CD4-positive, alpha-beta T cell treated with Interleukin-6 at 100 ng/mL for 8 hours (primary cell): ENCODE measurements at places on chromosomes 3 and 15.

GRCh38 chr15:49178497-49178896 is 8.4 kb downstream of the GALK2 start:
- no peak for DNase-seq

DNA sequence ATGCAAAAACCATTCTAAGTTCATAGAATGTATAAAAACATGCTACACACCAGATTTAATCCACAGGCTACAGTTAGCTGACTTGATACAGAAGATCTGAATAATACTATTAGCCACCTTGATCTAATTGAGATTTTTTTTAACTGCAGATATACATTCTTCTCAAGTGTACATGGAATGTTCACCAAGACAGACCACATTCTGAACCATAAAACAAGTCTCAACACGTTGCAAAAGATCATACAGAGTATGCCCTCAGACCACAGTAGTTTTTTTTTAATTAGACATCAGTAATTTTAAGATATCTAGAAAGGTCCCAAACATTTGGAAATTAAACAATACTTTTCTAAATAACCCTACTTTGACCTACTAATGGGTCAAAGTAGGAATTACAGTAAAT is 83.3 kb downstream of the FGF7 start:
- no peak for DNase-seq

DNA sequence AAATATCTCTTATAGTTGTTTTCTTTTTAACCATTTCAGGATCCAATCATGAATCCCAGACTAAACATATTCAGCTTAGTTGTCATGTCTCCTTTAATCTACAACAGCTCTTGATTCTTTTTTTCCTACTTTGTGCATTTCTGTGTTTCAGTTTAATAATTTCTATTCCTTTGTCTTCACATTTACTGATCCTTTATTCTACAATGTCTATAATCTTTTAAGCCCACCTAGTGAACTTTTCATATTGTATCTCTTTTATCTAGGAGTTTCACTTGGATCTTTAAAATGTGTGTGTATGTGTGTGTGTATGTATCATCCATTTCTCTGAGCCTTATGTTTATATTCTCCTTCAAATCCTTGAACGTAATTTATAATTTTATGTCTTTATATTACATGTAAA is 70.1 kb downstream of the RNF13 start:
- DNase-seq: no peak

DNA sequence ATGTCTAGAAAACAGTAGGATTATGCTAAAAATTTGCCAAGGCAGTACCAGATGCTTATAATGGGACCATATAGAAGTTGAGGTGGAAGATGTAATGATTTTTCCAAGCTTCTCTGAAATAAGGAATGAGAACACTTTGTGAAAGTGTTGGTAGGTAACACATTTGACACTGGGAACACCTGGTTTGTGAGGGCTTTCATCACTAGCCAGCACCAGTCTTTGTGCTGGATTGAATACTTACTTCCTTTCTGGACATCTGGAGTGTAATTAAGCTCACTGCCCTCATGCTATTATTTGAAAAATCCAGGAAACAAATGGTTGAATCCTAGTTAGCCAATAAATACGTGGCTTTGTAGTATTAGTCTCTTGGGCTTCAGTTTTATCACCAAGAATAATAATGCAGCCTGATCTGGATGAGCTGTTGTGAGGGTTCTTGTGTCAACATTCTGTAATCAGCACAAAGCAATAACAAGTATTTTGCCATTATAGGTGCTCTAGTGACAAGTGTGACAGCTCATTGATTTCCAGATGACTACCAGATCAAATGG is 12.9 kb downstream of the CCDC80 start:
- DNase-seq: no peak

GRCh38 chr3:33982269-33982798 is 183.9 kb downstream of the PDCD6IP start:
- no peak for DNase-seq

DNA sequence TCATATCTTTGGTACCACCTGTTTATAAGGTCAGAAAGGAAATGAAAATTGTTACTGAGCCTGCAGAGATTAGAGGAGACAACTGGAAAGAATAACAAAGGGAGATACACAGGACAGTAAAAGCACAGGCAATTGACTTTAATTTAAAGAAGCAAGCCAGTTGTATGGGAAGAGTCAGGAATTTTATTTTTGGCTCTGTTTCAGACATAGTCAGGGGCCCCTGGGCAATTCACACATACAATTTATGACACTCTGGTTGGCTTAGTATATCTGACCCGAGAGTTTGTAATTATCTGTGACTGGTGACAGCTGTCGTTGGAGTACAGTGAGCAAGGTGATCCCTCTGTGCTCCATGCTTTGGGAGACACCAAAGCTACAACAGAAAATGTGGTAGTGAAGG is 591.9 kb upstream of the NECTIN3 start:
- no peak for DNase-seq

GRCh38 chr3:46712191-46713049 is 5.2 kb downstream of the PRSS50 start:
- no peak for DNase-seq

DNA sequence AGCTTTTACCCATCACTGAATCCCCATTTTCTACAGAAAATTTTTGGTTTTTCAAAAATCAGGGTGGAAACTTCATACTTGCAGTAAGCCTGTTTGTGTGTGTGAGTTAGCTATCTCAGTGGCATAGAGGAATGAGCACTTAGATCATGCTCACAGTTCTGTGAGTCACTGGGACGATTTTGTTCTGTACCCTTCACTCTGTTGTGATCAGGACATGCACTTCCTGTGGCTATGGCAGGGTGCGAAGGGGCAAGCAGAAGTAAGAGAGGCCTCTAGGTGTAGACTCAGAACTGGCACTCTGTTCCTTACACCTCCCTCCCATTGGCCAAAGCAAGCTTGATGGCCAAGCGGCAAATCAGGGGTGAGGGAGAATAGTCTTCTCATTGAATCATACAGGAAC is 11.6 kb downstream of the NIPA2 start:
- no peak for DNase-seq

GRCh38 chr3:25023876-25024275 is 404.2 kb upstream of the RARB start:
- no peak for DNase-seq

DNA sequence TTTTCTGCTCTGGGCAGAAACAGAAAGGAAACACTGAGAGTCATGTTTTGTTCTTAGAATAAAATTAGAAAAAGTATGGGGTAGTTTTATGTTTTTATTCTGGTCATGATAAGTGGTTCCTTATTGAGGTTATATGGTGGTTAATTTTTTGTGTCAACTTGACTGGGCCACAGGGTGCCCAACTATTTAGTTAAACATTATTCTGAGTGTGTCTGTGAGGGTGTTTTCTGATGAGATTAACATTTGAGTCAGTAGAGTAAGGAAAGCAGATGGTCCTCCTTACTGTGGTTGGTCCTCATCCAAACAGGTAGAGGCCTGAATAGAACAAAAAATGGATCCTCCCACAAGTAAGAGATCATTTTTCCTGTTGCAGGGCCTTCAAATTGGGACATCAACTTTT is 98.9 kb downstream of the C3orf38 start:
- no peak for DNase-seq

DNA sequence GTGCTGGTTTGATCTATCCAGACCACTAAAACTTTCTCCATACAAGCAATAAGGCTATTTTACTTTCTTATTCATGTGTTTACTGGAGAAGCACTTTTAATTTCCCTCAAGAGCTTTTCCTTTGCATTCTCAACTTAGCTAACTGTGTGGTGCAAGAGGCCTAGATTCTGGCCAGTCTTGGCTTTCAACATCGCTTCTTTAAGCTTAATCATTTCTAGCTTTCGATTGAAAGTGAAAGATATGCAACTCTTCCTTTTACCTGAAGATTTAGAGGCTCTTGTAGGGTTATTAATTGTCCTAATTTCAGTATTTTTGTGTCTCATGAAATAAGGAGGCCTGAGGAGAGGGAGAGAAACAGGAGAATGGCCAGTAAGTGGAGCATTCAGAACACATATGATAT is 234.8 kb upstream of the GADL1 start:
- no peak for DNase-seq

- no peak for DNase-seq
Measured at GRCh38 chr3:138493804-138494606, 59.6 kb downstream of the ESYT3 start.

- no peak for DNase-seq
Measured at GRCh38 chr3:46883054-46883829, 5.7 kb downstream of the PTH1R start.

DNA sequence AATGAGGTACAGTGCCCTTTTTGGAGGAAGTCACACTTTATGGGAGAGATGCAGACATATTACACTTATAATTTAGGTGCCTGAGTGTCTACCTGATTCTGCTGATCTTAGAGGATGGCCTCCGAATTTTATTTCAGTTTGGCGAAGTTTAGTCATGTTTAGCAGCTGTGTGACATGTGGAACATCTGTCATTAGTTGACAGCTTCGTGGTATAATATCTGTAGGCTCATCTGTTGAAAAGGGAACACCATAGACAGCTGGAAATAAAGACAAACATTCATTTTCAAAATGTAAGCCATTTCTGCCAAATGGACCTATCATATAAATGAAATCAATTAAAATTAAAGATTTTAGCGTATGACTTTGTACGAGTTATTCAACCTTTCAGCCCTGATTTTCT is 165.4 kb downstream of the CFAP20DC start:
- DNase-seq: no peak

GRCh38 chr15:58432401-58432800 is 610 bp downstream of the LIPC start:
- DNase-seq: no peak

- peak; percentile 22 for DNase-seq
Measured at GRCh38 chr3:126983653-126984390, 907 bp downstream of the PLXNA1 start.

- peak; percentile 46 for DNase-seq
Measured at GRCh38 chr3:113606539-113607218, 74.3 kb downstream of the SIDT1 start.

- DNase-seq: no peak
Measured at GRCh38 chr15:69222002-69222474, 61.6 kb downstream of the GLCE start.

DNA sequence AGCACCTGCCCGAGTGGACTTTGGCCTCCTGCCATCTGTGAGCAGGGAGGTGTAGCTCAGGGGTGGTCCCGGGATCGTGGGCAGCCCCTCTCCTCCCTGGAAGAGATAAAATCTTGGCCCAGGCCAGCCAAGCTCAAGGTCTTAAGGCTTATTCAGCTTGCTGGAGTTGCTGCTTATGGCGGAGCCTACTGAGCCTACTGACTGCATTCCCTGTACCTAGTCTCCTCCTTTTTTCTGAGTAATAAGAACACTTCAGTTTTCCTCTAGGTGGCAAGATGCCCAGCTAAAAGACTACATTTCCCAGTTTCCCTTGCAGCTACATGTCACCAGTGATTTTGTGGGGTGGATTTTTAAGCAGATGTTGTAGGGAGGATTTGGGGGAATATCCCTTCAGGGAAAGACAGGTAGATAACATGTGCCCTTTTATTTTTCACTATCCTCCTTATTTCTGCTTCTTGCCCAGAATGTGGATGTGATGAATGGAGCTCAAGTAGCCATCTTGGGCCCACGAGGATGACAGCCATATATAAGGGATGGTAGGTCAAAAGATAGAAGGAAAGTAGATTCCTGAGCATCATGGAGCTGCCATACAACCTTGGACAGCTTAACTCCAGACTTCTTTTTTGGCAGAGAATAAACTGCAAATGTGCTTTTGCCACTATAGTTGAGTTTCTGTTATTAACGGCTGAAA is 41.4 kb upstream of the INSYN1 start:
- DNase-seq: no peak

GRCh38 chr15:66566963-66567531 is 1.2 kb upstream of the LCTL start:
- peak; percentile 52 for DNase-seq

GRCh38 chr15:32722136-32722535 is 4.3 kb downstream of the GREM1 start:
- DNase-seq: no peak

GRCh38 chr3:19526071-19526470 is 377.8 kb downstream of the KCNH8 start:
- no peak for DNase-seq

GRCh38 chr15:70257047-70257446 is 159.3 kb upstream of the TLE3 start:
- DNase-seq: no peak

- no peak for DNase-seq
Measured at GRCh38 chr15:50380089-50380488, 25.1 kb upstream of the GABPB1 start.

GRCh38 chr3:178146406-178146831 is 389.8 kb upstream of the KCNMB2 start:
- no peak for DNase-seq

DNA sequence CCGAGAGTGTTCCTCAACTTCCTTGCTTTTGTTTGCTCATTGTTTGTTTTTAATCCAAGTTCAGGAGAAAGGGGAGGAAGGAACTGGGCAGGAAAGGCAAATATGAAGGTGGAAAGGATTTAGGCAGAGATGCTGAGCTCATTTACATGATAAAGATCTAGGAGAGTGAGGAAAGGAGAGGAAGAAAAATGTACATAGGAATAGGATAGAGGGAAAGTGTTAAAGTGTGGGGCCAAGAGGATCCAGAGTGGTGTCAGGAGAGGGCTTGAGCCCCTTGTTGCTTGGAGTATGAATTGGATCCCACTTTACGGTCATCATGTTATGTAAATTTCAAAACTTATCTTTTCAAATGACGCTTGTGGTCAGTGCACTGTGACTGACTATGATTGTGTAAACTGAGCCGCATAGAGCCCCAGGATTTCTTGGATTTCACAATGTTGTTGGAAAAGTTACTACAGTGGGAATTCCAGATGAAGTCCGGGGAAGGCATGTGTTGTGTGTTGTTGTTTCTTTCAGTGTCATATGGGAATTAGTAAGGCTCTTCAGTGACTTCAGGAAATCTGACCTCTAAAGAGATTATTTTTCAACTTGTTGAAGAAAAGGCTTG is 15.0 kb upstream of the PLD1 start:
- no peak for DNase-seq

- DNase-seq: peak; percentile 71
Measured at GRCh38 chr3:111539351-111540331, 2.4 kb upstream of the CD96 start.

- DNase-seq: no peak
Measured at GRCh38 chr15:89483079-89483478, 13.3 kb downstream of the RHCG start.

DNA sequence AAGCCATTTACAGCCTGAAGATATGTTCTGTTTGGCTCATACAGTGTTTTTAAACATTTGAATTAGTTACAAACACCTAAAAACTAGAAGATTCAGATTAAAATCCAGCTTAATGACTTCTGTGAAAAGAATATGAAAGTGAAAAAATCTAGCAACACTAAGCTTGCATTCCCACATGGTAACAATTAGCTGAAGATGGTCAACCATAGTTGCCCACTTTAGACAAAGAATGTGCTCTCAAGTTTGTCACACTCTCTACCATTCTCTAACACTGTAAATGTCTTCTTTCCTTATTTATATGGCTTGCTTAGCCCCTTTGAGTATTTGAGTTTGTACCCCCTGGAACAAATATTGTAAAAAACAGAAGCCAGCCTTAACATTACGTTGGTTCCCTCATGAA is 32.7 kb downstream of the HDGFL3 start:
- no peak for DNase-seq

- no peak for DNase-seq
Measured at GRCh38 chr3:106115557-106115956, 246.7 kb upstream of the CBLB start.

- no peak for DNase-seq
Measured at GRCh38 chr3:129421988-129422745, 6.3 kb downstream of the EFCAB12 start.
